ENCODE measurements at places on chromosomes 1 and 21.
A peak's percentile ranks its signal among the peaks of the same experiment; 100 is the strongest.

DNA sequence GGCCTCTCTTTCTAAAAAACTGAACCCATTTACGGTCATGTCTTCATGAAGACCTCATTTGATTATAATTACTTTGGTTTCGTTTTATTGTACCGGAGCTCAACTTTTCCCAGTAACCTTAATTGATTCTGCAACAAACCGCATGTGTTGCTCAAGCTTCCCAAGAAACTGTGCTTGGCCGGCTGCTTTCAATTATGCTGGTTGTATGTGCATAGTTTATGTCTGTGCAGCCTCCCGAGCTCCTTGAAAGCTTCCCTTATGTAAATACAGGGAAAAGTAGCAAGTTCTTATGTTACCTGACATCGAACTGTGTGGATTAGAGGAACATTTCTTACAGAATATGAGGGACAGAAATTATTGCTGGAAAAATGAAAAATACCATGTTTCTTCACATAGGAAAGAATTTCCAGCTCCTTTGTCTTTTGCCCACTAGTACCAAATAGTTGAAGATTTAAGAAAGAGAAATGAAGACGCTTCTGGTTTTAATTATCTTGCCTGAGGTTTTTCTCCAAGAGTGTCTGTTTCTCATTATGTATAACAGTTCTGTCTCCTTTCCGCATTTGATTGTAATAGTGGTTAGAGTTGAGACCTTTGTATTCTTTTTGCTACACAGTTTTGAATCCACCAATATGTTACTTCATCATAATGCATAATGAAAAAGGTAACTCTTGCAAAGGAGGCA, 2.1 kb downstream of the VCAM1 start:
- DNase-seq = no peak

DNA sequence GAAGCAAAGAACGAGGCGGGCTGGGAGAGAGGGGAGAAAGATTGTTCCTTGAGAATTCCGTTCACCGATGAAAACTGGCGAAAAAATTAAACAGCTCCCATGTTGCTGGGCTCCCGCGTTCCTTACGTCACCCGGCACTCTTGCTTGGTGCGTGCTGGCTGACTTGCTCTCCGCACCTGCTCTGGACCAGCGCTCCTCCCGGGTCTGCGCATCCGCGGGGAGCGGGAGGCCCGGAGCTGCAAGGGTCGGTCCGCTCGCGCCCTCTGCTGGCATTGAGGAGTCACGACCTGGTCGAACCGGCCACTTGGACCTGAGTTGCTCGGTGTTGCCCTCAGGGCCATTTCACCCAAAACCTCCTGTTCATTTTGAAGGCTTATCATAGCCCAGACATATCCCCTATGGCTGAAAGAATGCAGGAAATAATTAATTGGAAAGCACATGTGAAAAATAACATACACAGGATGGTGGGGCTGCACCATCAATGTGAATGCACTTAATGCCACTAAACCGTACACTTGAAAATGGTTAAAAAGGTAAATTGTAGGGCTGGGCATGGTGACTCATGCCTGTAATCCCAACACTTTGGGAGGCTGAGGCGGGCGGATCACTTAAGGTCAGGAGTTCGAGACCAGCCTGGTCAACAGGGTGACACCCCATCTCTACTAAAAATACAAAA, 98.9 kb upstream of the BACE2 start:
- peak; percentile 37 for DNase-seq

DNA sequence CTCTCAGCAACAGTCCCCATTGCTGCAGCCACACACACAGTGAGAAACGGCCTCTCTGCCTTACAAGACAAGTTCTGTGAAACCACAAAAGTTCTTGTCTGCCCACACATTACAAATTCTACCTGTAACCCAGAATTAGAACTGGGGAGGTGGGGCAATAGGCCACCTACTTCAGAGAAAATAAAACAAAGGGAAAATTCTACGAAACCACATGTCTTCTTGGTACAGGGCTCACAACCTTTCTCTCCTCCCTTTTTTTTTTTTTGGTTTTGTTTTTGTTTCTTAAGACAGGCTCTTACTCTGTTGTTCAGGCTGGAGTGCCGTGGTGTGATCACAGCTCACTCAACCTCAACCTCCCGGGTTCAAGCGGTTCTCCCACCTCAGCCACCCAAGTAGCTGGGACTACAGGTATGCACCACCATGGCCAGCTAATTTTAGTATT, 30.2 kb downstream of the LPAR3 start:
- DNase-seq = peak; percentile 57

- DNase-seq = no peak
These were observed 27.5 kb upstream of the STMN1 start for GRCh38 chr1:25933479-25934365.

- DNase-seq = no peak
These were observed 25.0 kb downstream of the KRTAP24-1 start for GRCh38 chr21:30257773-30258172.

GRCh38 chr1:156551066-156551643, 21.2 kb downstream of the IQGAP3 start:
- no peak for DNase-seq

DNA sequence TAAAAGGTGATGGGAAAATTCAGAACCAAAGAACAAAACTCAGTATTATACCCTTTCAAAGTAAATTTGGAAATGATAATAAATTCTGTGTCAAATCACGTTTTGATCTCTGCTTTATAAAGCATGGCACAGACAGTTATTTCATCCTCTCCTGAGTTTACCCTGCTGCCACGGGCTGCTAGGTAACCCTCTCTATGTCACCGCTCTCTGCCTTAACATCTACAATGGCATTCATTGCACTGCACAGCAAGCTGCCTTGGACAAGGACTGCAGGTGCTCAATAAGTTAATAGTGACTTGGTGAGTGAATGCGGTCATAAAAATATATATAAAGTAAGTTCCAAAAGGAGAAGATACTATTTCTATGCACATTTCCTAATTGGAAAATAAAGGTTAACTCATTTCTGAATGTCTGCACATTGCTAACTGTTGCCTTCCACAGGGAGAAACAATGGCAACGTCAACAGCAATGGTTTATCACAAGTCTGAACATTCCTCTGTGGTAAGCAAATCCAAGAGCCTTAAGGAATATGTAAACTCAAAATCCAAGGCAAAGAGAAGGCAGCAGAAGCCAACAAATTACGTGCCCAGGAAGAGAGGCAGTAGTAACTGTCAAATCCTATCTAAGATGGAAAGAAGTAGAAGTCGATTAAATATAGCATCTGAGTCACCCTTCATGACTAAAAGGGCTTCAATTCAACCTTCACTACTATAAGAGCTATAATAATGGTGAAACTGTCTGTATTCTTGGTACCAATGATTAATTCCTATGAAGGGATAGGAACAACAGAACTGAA, 19.4 kb downstream of the FYB2 start:
- DNase-seq = no peak

GRCh38 chr21:25967901-25968438, 202.6 kb downstream of the APP start:
- DNase-seq = no peak

DNA sequence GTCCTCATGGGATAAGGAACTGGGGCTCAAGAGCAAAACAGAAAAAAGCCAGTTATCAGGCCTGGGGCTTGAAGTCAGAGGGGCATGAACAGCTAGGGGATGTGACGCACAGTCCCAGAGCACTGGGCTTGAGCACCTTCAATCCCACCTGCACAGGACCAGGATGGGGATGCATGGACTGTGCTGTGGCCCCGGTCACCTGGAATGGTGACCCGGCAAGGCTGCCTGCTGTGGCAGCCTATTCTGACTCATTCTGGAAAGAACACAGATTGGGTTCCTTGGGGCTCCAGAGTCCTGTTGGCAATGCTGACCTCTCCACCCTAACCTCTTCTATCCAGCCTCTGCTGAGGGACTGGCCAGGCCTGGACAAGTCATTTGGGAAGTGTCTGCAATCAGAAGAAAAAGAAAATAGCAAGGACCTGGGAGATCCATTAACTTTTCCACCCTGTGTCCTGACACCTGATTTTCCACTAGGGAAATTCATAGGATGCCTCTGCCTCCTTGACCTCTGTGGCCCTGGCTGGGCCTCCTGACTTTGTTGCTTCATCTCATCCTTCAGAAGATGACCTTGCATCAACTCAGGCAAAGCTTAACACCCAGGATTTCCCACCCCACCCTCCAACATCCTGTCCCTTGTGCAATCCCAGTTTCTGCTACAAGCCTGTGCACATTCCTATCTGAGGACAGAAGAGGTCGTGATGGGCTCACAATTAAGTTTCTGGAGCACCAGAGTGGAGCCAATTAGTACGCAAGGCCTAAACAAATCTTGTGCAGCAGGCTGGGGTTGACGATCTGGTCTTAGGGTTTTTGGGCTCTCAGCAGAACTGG, 17.9 kb upstream of the FMOD start:
- no peak for DNase-seq

- no peak for DNase-seq
These were observed 849.8 kb downstream of the USP25 start for GRCh38 chr21:16579538-16579937.

GRCh38 chr1:71753746-71754145, 528.6 kb downstream of the NEGR1 start:
- no peak for DNase-seq

GRCh38 chr1:225559902-225560301, 93.0 kb downstream of the ENAH start:
- no peak for DNase-seq

DNA sequence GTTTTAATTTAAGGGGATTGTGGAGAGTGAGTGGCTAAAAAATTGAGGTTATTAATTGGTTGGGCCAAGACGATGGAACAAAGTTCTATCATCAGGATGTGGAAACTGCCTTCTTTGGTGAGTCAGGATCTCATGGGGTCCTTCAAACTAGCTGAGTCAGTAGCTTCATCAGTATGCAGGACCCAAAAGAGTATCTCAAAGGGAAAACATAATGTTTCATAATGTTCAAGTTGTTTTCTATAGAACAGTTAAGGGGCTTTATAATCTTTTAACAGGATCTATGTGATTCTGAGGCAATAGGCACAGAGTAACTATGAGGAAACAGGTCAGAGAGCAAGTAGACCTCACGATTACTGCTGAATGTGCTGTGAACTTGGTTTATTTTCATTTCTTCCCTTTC, 3.2 kb upstream of the OLFML2B start:
- DNase-seq = no peak

DNA sequence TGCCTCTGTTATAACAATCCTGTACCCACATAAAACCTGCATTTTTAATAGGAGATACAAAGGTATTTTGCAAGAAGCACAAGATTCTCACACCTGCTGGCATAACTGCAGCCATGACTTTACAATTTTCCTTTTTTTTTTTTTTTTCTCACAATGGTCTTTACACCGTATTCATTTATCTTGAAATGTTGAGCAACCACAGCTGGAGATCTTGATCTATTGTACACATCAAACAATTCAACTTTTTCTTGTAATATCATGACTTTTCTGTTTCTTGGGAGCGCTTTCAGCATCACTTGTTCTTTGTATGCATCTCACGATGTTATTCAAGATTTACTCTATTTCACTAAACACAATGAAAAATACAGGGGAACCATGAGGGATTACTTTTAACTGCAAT, 651.4 kb downstream of the KCNT2 start:
- DNase-seq = no peak

DNA sequence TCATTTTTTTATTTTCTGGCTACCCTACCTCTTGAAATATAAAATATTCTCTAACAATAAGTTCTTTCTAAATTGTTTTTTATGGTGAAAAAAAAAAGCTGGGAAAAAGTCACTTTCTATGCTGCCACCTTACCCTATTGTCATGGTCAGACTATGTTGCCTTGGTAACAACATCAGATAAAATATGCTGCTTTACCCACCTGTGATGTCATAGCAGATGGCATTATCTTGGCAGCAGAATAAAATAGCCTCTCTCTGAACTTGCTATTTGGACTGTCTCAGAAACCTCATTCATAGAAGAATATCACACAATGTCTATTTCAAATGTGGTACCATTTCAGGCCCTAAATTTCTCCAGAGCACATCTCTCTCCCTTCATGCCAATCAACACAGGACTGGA, 69.6 kb upstream of the SGIP1 start:
- no peak for DNase-seq

GRCh38 chr1:4003846-4004505, 103.9 kb upstream of the C1orf174 start:
- no peak for DNase-seq

DNA sequence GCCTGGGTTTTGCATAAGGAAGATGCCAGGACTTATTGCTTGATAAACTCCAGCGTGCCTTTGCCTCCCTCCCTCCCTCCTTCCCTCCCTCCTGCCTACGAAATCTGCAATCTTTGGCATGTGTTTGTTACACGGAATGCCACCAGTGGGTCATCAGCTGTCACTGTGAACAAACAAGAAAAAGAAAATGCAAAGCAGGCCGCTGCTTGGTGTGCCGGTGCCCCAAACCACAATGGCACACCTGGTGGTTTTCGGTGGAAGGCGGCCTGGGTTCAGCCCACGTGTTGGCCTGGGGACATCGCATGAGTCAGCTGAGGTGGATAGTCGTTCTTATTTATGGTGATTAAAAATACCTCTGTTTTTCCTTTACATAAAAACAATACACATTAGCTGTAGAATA, 16.3 kb upstream of the IFNLR1 start:
- no peak for DNase-seq

- no peak for DNase-seq
These were observed 39.3 kb downstream of the HLCS start for GRCh38 chr21:36926989-36927718.

GRCh38 chr1:165129568-165130164, 226.8 kb downstream of the LMX1A start:
- no peak for DNase-seq

DNA sequence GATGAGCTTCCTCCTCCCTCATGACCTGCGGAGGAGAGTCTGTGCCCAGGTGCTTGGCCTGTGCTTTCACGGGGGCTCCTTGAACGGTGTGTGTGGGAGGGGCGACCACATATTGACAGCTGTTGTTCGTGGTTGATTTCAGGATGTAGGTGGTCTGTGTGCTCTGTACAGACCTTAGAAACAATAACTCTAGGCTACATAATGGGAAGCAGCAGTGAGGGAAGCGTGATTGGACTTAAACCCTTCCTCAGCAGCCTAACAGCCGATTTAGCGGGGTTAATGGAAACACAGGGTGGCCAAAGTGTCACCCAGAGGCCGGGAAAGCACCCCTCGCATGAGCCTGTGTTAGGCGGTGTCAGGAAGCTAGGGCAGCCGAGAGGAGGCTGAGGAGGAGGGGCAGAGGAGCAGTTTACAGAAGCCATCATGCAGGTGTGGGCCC, 56.0 kb downstream of the TBCE start:
- no peak for DNase-seq

GRCh38 chr1:89723144-89723543, 90.2 kb downstream of the LRRC8C start:
- no peak for DNase-seq
